Left renal cortex interstitium (tissue), 4 donors: ENCODE measurements at places on chromosomes 7 and 10.

DNA sequence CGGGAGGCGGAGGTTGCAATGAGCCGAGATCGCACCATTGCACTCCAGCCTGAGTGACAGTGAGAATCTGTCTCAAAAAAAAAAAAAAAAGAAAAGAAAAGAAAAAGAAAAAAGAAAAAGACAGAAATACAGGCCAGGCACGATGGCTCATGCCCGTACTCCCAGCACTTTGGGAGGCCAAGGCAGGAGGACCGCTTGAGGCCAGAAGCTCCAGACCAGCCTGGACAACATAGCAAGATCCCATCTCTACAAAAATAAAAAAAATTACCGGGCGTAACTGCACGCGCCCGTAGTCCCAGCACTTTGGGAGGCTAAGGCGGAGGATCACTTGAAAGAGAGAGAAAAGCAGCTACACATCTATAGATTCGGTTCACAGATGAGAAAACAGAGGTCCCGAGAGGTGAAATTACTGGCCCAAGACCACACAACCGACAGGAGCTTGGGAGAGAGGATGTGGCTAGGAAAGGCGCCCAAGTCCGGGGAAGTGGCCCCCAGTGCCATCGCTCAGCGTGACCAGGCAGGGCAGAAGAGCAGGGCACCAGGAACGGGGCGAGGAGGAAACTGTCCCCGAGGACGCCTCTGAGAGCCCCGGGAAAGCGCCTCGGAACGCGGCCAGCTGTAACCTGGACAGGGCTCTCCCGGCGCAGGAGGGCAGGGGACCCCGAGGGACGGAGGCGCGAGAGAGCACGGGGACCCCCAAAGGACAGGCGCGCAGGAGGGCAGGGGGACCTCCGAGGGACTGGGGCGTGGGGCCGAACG lies 612 bp downstream of the SNX8 start:
- DNase-seq, result no peak

- no peak for DNase-seq
Observed at GRCh38 chr10:72063703-72064391, 24.5 kb downstream of the SPOCK2 start.

DNA sequence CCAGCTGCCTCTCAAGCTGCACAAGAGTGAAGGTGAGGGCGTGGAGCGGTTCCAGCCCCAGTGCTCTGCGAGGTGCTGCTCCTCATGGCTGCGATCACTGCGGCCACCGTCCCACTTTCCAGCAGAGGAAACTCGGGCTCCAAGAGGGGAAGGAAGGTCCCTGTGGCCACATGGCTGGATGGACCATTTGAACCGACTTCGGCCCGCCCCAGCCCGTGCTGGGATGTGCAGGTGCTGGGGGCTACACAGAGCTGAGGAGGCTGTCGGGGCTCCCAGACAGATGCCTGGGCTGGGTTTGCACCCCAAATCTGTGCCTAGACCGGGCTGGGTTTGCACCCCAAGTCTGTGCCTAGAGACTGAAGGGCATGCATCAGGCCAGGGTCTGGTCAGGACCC lies 186.6 kb downstream of the DNAJB6 start:
- no peak for DNase-seq

- DNase-seq, result no peak
Observed at GRCh38 chr10:94402843-94403379, 570 bp downstream of the TBC1D12 start.

GRCh38 chr7:157930441-157930840 lies 593.6 kb downstream of the DNAJB6 start:
- DNase-seq, result no peak
